Erythroblast (primary cell): ENCODE measurements at places on chromosomes 6 and 20.
A peak's percentile ranks its signal among the peaks of the same experiment; 100 is the strongest.

DNA sequence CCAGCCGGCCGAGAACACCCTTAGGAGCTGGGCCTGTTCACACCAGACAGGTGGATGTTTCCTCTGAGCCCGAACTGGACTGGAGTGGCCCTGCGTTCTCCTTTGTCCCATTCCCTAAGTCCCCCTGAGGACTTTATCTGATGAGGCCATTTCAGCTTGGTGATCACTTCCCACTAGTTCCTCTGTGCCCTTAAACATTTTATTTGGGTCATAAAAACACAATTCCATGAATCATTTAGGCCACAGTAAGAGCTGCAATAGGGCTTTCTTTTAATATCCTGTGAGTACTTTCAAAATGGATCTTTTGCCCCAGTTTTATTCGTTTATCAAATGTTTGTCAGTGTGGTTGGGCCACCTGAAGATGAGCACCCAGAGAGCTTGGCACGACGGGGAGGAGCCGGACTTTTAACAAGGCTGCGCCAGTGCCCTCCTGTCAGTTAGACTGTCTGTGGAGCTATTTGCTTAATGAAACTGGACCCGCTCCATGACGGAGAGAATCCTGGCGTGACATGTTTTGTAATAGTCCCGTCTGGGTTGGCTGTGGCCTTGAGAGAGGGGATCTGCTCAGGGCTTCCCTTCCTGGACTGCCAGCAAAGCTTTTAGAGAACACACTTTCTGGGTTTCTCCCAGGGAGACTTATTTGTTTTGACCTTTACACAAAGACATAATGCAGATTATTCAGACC, 53.5 kb downstream of the ZDHHC14 start:
- DNase-seq = no peak

DNA sequence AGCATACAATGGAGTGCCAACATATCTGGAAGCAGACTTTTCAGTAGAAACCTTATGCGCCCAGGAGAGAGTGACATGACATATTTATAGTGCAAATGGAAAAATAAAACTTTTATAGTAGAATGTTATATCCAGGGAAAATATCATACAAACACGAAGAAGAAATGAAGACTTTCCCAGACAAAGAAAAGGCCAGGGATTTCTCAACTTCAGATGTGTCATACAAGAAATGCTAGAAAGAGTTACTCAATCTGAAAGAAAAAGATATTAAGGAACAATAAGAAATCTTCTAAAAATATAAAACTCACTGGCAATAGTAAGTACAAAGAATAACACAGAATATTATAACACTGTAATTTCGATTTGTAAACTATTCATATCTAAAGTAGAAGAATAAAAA, 1269.3 kb downstream of the GRIK2 start:
- DNase-seq = no peak

GRCh38 chr20:37262505-37262904, 891 bp upstream of the GHRH start:
- DNase-seq = no peak

DNA sequence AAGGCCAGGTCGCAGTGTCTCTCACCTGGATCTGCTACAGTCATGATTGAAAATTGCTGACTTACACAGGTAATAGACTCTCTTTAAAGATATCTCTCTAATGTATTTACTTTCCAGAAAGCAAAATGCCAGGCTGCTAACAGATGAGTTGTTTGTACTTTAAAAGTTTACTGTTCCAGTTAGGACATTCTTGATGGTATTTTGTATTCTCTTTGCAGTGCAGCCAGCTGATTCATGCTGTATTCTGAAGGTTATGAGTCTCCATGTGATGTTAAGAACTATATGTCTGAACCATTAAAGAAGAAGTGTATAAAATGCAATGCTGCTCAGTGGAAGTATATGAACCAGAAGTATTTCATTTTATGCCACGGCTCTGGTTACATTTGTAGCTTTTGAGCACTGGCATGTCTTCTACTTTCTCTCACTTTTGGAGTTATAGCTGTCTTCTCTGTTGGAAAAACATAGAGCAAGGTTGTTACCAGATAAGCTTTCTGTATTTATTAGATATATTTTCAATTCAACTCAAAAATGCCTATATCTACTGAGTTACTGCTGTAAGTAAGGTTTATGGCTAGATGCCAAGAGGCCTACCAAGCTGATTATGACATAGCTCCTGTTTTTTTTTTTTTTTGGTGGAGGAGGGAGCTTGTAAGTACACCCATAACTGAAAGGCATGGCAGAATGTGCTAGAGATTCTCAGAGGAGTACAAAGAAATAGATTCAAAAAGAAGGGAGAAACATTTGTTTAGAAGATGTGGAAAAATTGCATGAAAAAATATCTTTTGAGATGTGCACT, 130.5 kb upstream of the MAN1A1 start:
- DNase-seq = peak; percentile 93
